ENCODE measurements at places on chromosomes 3 and 15. TPM values are rescaled to one million over a fixed set of nuclear protein-coding genes. Genes with fewer than 3 reads are reported as not detected.

Gene WWTR1
- total RNA-seq = 87.1 TPM

Gene MBD4
- 48.9 TPM for total RNA-seq

Gene SLC7A14
- not detected for total RNA-seq

Gene PRSS50
- not detected for total RNA-seq

Gene PSTPIP1
- 6.1 TPM for total RNA-seq

Gene TIMMDC1
- 190 TPM for total RNA-seq

Gene PATL2
- 4.8 TPM for total RNA-seq

Gene FYTTD1
- 51.5 TPM for total RNA-seq

Gene NLGN1
- total RNA-seq = 2.5 TPM

Gene GPR149
- total RNA-seq = not detected

Gene TTC21A
- 1.8 TPM for total RNA-seq

Gene NTRK3
- total RNA-seq = 3.3 TPM

Gene TBC1D23
- total RNA-seq = 30.6 TPM

Gene KCNAB1
- 2.6 TPM for total RNA-seq

Measured in left cardiac atrium (tissue), 4 donors.